Activated B cell treated with CpG ODN at 0.5 μM for 24 hours (primary cell): ENCODE measurements at places on chromosomes 4 and X.

DNA sequence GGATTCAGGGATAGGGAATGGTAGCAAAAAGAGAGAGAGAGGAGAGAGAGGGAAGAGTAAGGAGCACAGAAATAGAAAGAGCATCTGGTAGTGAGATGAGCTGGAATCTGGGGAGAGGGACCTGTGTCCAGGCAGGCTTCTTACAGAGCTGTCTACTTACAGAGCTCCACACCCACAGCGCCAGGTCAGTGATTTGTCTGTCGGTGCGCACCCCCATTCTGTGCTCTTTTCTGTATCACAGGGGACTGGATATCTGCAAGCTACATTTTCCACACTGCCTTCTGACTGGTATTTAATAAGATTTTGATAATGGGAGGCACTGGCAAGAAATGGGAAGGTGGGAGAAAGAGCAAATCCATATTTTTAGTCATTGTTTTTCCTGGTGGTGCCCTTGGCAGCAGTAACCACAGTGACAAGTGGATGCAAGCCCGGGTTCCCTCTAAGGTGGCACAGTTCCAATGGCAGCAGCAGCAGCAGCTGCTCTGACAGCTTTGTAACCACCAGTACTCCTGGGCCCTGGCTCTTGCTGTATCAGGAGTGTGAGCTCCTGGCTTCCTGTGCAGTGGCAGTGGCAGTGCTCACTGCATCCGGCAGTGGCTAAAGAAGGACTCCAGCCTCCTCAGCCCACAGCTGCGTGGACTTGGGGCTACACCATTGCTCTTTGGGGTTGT is 300.5 kb downstream of the TRIML1 start:
- H3K36me3 ChIP-seq: no peaks in the 10 kb centered on the region
- no peak overlapping the region for H3K4me3 ChIP-seq
- no peaks in the 10 kb centered on the region for H3K4me1 ChIP-seq
- no peaks in the 10 kb centered on the region for H3K27me3 ChIP-seq

- H3K27me3 ChIP-seq: peaks cover 41% of the 10 kb centered on the region
- H3K4me1 ChIP-seq: peaks cover 7% of the 10 kb centered on the region
- H3K4me3 ChIP-seq: no peak overlapping the region
- no peaks in the 10 kb centered on the region for H3K36me3 ChIP-seq
- no peak for DNase-seq
These were observed 102.1 kb downstream of the UCHL1 start for GRCh38 chr4:41358647-41359421.

DNA sequence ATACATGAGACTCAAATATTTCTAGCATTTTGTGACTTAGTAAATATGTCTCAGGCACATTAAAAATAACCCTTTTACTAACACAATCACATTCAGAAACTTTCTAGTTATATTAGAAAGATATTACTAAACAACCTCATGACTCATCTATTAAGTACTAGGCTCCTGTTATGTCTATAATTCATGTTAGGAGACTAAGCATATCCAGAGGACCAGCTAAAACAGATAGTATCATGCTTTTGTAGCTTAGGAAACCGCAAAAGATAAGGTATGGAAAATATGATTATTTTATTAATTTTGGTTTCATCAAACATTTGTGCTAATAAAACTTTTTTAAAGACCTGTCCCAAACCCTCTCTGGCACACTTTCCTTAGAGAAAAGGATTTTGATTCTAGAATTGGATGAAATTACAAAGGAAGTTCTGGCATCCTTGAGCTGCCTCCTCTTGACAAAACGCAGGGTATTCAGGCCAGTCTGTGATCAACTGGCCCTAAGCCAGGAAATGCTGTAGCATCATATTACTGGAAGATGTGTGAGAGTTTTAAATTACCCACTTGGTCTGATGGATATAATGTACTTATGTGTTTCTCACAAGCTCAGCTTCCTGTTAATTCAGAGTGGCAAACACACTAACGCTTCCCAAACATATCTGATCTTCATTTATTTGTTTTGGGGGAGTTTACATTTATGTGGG is 60.4 kb downstream of the NRK start:
- H3K36me3 ChIP-seq: no peaks in the 10 kb centered on the region
- no peaks in the 10 kb centered on the region for H3K27me3 ChIP-seq
- H3K27ac ChIP-seq: no peak overlapping the region
- H3K4me3 ChIP-seq: no peak overlapping the region
- DNase-seq: no peak

- no peaks in the 10 kb centered on the region for H3K4me1 ChIP-seq
- peaks cover 5% of the 10 kb centered on the region for H3K27me3 ChIP-seq
- no peaks in the 10 kb centered on the region for H3K36me3 ChIP-seq
- no peak overlapping the region for H3K4me3 ChIP-seq
These were observed 33.7 kb downstream of the XG start for GRCh38 chrX:2785538-2785937.

DNA sequence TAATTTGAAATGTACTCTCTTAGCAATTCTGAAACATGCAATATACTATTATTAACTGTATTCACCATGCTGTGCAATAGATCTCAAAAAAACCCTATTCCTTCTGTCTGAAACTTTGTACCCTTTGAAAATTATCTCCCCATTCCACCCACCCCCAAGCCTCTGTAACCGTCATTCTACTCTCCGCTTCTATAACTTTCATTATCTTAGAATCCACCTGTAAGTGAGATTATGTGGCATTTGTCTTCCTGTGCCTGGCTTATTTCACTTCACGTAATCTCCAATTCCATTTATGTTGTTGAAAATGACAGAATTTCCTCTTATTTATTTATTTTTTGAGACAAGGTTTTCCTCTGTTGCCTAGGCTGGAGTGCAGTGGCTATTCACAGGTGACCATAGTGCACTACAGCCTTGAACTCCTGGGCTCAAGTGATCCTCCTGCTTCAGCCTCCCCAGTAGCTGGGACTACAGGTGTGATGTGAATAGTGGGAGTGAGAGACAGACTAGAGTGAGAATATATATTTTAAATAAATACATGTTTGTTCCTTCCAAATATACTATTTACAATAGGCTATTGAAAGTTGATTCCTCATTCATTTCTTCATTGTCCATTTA is 30.5 kb downstream of the VSIG4 start:
- peak overlapping the region; percentile 15 for H3K27ac ChIP-seq
- no peaks in the 10 kb centered on the region for H3K27me3 ChIP-seq
- H3K36me3 ChIP-seq: no peaks in the 10 kb centered on the region
- no peak overlapping the region for H3K4me3 ChIP-seq
- peaks cover 84% of the 10 kb centered on the region for H3K4me1 ChIP-seq

DNA sequence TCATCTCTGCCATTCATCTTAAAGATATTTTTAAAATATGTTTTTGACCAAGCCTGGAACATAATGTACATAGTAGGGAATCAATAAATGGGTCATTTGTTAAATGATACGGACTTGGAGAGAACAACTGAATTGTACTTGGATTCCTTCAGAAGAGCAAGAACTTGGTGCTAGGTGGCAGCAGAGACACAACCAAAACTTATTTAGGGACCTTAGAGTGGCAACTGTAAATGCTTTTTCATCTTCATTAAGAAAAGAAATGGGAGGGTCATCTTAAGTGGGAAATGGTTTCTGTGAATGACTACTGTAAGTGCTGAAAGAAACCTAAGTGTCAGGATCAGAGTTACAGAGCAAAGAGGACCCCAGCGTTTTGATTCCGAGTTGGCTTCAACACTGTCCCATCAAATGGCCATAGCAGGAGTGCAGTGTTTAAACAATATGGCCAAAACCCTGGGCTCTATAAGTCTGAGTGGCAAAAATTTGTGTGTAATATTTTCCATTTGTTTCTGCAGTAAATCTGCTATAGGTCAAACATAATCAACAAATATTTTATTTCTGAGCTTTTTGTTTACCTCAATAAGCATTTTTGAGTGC is 213.6 kb downstream of the PALLD start:
- H3K36me3 ChIP-seq: no peaks in the 10 kb centered on the region
- DNase-seq: no peak
- H3K27me3 ChIP-seq: peaks cover 4% of the 10 kb centered on the region
- no peak overlapping the region for H3K27ac ChIP-seq
- no peak overlapping the region for H3K4me3 ChIP-seq
- H3K4me1 ChIP-seq: peaks cover 8% of the 10 kb centered on the region

GRCh38 chr4:76445911-76446310 is 10.9 kb downstream of the SHROOM3 start:
- H3K27ac ChIP-seq: no peak overlapping the region
- no peak for DNase-seq
- no peak overlapping the region for H3K4me3 ChIP-seq
- H3K4me1 ChIP-seq: no peaks in the 10 kb centered on the region
- no peaks in the 10 kb centered on the region for H3K36me3 ChIP-seq

- no peak for DNase-seq
- no peaks in the 10 kb centered on the region for H3K4me1 ChIP-seq
- no peak overlapping the region for H3K27ac ChIP-seq
- H3K4me3 ChIP-seq: no peak overlapping the region
- H3K27me3 ChIP-seq: no peaks in the 10 kb centered on the region
- H3K36me3 ChIP-seq: no peaks in the 10 kb centered on the region
These were observed 44.9 kb upstream of the SMAD1 start for GRCh38 chr4:145436796-145437195.

DNA sequence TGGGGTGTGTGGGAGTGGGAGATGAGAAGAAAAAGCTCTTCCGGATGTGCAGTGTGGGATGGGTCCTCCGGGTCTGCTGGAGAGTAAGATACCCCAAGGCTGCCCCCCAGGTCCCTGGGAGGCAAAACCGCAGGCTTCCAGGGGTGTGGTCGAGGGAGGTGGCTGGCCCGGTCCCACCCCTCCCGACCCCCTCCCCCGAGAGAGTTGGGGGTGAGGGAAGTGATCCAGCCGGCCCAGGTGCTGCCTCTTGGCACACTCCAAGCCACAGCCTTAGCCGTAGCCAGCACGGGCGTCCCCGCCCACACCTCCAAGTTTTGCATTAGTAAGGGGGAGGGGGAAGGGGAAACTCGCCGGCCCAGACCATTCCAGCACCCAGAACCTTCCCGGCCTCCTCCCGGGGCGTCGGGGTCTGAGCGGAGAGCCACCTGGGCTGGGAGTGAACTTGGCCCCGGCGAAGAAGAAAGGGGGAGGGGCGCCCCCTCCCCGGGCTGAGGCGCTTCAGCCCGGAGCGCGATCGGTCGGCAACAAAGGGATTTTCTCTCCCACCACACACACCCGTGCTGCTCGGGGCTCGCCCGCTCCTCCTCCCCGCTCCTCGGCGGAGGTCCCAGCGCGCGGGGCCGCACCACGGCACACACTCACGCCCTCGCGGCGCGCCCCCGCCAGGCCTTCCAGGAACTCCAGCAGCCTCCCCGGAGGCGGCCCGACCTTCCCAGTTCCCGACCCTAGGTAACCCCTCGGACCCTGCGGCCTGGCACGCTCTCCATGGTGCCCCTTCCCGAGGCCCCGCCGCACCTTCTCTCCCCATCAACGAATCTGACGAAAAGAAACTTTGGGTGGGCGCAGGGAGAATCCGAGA is 14.4 kb downstream of the BCOR start:
- H3K27ac ChIP-seq: no peak overlapping the region
- peaks cover 50% of the 10 kb centered on the region for H3K4me1 ChIP-seq
- DNase-seq: peak; percentile 25

DNA sequence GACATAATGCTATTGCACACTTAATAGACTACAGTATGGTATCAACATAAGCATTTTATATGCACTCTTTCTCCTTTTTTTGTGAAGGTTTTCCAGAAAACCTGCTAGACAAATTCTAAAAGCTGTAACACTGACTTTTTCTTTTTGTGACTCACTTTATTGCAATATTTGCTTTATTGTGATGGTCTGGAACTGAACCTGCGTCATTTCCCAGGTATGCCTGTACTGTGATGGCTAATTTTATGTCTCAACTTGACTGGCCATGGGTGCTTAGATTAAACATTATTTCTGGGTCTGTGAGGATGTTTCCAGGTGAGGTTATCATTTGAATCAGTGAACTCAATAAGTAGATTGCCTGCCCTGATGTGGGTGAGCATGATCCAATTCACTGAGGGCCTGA is 35.5 kb upstream of the LAMP2 start:
- no peaks in the 10 kb centered on the region for H3K4me1 ChIP-seq
- no peak for DNase-seq
- no peaks in the 10 kb centered on the region for H3K36me3 ChIP-seq
- no peak overlapping the region for H3K27ac ChIP-seq

DNA sequence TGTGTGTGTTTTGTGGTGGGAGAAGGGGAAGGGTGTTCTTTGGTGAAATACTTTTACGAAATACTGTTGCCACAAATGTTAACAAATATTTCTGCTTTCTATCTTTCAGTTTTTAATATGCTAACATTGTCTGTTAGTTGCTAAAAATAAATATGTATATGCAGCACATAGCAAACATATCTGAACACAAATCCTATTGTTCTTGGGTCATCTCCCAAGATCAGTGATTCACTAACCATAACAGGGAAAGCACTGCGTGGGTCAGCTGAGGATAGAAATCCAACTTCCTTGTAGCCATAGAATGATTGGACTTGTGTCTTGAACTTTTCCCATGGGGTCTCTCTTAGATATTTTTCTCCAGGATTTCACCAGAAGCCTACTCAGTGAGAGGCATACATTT is 250.3 kb upstream of the FAM47A start:
- H3K36me3 ChIP-seq: no peaks in the 10 kb centered on the region
- DNase-seq: no peak
- no peak overlapping the region for H3K27ac ChIP-seq
